ENCODE measurements at places on chromosomes 13 and 19. TPM values are rescaled to one million over a fixed set of nuclear protein-coding genes. Genes with fewer than 3 reads are reported as not detected.

Gene PROZ
- polyA plus RNA-seq: 0.11 TPM

Gene ZGLP1
- 11.6 TPM for polyA plus RNA-seq

Gene LGI4
- polyA plus RNA-seq: 2.5 TPM

Gene CAMSAP3
- polyA plus RNA-seq: 0.77 TPM

Gene KLK14
- 0.33 TPM for polyA plus RNA-seq

Gene ETV2
- polyA plus RNA-seq: 1.1 TPM

Gene IFI30
- polyA plus RNA-seq: 234 TPM

Gene GAMT
- polyA plus RNA-seq: 18.2 TPM

Gene MUC16
- polyA plus RNA-seq: 0.02 TPM

Gene CCL25
- 0.42 TPM for polyA plus RNA-seq

Gene FTL
- 8,665 TPM for polyA plus RNA-seq

Gene NLRP4
- not detected for polyA plus RNA-seq

Gene NKPD1
- 0.17 TPM for polyA plus RNA-seq

Gene VSTM1
- polyA plus RNA-seq: 0.32 TPM

Gene USE1
- 65.1 TPM for polyA plus RNA-seq

Gene ACP7
- not detected for polyA plus RNA-seq

Gene SIGLEC11
- polyA plus RNA-seq: 2.2 TPM

Gene CGB2
- not detected for polyA plus RNA-seq

Gene CASP14
- not detected for polyA plus RNA-seq

Gene CGB3
- not detected for polyA plus RNA-seq

Gene SMG9
- 44.8 TPM for polyA plus RNA-seq

Gene ZNF98
- not detected for polyA plus RNA-seq

Gene ZNF44
- 10.8 TPM for polyA plus RNA-seq

Gene KIR2DL3
- 0.10 TPM for polyA plus RNA-seq

Gene TFPT
- polyA plus RNA-seq: 36.5 TPM

Gene APOC4
- polyA plus RNA-seq: 0.32 TPM

Gene RNF113B
- polyA plus RNA-seq: not detected

Gene PRTN3
- polyA plus RNA-seq: 3.3 TPM

Gene ZSWIM9
- 2.0 TPM for polyA plus RNA-seq

Gene PEG3
- polyA plus RNA-seq: 0.27 TPM

Gene ALG5
- polyA plus RNA-seq: 29.6 TPM

Gene F2RL3
- 0.48 TPM for polyA plus RNA-seq

Gene OR7A5
- polyA plus RNA-seq: not detected

Gene FBXO17
- 0.91 TPM for polyA plus RNA-seq

Gene KLK7
- polyA plus RNA-seq: 0.03 TPM

Gene ZNF534
- 0.11 TPM for polyA plus RNA-seq

Gene CNN2
- 126 TPM for polyA plus RNA-seq

Gene FXYD3
- 0.33 TPM for polyA plus RNA-seq

Gene CD37
- 452 TPM for polyA plus RNA-seq

Gene FFAR2
- polyA plus RNA-seq: 0.89 TPM

Gene LILRB1
- polyA plus RNA-seq: 43.0 TPM
